ENCODE measurements at places on chromosomes 5 and 9.

GRCh38 chr9:35871545-35871944 is 1.3 kb upstream of the OR13J1 start:
- DNase-seq = no peak

DNA sequence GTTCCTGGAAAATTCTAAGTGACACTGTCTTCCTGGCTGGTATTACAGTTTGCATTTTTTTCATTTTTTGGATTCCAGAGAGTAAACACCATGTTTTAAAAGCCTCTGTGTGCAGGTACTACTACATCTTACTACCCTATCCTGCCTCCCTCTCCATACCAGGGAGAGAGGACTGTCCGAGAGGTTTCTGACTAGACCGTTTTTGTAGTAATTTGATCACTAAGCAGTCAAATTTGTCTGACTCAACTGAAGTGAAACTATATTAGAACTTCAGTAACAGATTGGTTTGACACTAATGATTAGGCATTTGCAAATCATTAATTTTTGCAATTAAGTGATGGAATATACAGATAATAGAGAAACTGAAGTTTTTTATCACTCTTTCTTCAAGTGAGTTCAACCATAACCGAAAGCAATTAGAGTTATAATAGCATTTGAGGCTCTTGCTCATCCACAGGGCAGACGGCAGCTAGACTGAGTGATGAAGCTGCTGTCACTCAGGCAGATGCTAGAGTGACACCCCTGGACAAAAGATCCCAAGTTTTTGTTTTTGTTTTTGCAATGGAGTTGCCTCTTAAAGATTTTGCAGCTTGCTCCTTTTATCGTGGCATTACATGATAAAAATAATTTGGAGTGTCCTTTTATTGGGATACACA is 44.3 kb downstream of the SMARCA2 start:
- DNase-seq = no peak

DNA sequence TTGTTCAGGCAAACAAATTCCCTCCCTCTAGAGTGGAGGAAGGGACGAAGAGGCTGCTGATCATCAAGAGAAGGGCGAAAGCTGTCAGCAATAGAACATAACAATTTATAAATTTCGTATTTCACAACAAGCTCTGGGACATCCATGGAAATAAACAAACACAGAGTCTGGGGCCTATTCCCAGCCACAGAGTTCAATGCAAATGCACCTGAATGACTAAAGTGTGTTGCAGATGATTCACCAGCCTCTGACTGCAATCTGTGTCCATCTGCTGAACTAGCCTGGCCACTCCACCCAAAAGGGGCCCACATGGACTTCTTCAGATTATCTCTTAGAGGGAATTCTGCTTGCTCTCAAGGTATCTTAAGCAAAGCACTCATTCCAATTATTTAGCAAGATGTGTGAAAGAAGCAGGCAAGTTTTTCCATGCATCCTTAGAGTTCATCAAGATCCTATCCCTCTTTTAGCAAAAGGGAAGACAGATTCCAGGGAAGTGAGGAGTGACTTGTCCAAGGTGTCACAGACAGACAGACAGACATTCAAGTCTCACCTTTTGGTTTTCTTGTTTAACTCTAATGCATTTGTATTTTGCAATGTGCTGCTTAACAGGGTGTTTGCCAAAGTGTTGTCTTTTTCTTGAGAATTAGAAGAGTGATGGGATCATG is 307.8 kb upstream of the PAPPA start:
- no peak for DNase-seq

- DNase-seq = no peak
These were observed 1767.7 kb downstream of the EFNA5 start for GRCh38 chr5:105903069-105903468.

- no peak for DNase-seq
These were observed 31.4 kb upstream of the TMC1 start for GRCh38 chr9:72489986-72490385.

DNA sequence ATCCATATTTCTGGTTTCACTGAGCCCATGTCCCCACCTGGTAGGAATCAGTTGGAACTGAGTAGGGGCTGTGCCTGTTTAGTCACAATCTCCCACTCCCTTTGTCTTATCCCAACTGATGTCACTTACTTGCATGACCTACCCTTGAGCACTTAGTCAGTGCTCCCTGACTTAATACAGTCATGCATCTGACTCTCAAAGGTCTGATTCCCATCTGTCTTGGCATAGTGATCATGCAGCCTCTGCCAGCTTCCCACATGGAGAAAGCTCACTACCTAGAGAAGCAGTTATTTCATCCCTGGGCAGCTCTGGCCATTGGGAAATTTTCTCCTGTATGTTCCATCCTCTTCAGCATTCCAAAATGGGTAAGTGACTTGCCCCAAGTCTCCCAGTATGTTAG is 24.8 kb downstream of the ABLIM3 start:
- DNase-seq = no peak

GRCh38 chr5:136018814-136019783 is 9.7 kb upstream of the TGFBI start:
- DNase-seq = no peak

GRCh38 chr9:29697011-29697410 is 2123.7 kb upstream of the C9orf72 start:
- DNase-seq = no peak

- no peak for DNase-seq
These were observed 381.6 kb upstream of the PRR16 start for GRCh38 chr5:120082316-120083068.

- DNase-seq = no peak
These were observed 662.1 kb upstream of the CDH9 start for GRCh38 chr5:27700526-27700925.

GRCh38 chr5:57725658-57726504 is 243.3 kb upstream of the ACTBL2 start:
- DNase-seq = no peak

DNA sequence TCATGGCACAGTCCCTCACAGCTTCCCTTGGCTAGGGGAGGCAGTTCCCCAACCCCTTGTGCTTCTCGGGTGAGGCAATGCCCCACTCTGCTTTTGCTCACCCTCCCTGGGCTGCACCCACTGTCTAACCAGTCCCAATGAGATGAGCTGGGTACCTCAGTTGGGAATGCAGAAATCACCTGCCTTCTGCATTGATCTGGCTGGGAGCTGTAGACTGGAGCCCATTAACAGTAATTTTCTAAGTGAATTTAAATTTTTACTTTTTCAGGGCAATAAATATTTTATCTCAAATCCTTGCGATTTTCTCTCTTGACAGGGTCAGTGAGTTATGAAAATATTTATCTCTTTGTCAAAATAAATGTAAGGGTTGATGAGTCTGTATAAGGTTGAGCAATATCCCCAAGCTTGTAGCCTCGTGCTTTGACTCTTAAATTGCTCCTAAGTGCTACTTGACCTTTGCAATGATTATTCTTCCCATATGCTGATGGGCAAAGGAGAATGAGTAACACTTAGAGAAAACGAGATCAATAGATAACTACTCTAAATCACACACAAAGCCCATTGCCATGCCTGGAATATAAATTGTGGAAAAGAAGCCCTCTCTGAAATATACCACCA is 82.1 kb upstream of the MOCS2 start:
- no peak for DNase-seq

DNA sequence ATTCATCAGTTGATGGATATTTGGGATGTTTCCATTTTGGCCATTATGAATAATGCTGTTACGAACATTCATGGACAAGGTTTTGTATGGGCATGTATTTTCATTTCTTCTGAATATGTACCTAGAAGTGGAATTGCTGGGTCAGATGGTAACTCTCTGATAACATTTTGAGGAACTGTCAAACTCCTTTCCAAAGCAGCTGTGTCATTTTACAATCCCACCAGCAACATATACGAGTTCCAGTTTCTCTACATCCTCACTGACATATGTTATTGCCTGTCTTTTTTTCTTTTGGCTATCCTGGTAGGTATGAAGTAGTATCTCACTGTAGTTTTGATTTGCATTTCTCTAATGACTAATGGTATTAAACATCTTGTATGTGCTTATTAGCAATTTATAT is 86.7 kb downstream of the PRKACG start:
- no peak for DNase-seq

- no peak for DNase-seq
These were observed 36.4 kb downstream of the NXNL2 start for GRCh38 chr9:88571419-88571818.

GRCh38 chr9:97910357-97910756 is 11.9 kb downstream of the TRMO start:
- DNase-seq = no peak

- DNase-seq = no peak
These were observed 1365.3 kb upstream of the WWC1 start for GRCh38 chr5:166926138-166926537.

Measured in NCI-H2081 treated with DMSO at 0.1 percent for 48 hours (cell line).